ENCODE measurements at places on chromosomes 5 and 9.

DNA sequence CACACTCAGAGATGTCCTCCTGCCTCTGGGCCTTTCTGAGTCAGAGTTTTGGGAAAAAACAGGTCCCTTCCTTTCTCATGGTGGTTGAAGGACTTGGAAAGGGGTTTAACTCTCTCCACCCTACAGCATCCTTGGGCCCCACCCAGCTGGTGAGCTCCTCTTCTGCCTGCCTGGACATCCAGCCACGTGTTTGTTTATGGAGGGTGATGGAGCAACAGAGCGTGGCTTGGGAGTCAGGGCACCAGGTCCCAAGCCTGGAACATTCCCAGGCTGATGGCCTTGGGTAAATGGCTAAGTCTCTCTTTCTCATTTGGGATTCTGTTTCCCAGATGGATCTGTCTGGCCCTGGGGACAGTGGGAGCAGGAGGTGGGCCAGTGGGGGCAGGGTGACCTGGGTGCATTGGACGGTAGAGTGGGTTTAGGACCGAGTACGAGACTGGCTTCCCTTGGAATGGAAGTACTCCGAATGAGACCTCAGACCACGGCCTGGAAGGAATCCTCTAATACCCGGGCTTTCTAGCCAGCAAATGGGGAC lies 141.1 kb upstream of the IRX2 start:
- no peak for DNase-seq

GRCh38 chr5:17763301-17763700 lies 129.0 kb downstream of the TAF11L14 start:
- no peak for DNase-seq

- DNase-seq: no peak
Observed at GRCh38 chr5:139861021-139861888, 65.6 kb downstream of the PSD2 start.

DNA sequence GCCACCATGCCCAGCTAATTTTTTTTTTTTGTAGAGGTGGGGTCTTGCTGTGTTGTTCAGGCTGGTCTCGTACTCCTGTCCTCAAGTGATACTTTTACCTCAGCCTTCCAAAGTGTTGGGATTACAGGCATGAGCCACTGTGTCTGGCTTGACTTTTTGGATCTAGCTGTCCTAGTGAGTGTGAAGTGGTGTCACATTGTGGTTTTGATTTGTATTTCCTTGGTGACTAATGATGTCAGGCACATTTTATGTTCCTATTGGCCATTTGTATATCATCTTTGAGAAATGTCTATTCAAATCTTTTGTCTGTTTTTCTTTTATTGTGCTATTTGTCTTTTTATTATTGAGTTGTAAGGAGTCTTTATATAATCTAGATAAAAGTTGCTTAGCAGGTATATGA lies 53.5 kb upstream of the MCCC2 start:
- no peak for DNase-seq

DNA sequence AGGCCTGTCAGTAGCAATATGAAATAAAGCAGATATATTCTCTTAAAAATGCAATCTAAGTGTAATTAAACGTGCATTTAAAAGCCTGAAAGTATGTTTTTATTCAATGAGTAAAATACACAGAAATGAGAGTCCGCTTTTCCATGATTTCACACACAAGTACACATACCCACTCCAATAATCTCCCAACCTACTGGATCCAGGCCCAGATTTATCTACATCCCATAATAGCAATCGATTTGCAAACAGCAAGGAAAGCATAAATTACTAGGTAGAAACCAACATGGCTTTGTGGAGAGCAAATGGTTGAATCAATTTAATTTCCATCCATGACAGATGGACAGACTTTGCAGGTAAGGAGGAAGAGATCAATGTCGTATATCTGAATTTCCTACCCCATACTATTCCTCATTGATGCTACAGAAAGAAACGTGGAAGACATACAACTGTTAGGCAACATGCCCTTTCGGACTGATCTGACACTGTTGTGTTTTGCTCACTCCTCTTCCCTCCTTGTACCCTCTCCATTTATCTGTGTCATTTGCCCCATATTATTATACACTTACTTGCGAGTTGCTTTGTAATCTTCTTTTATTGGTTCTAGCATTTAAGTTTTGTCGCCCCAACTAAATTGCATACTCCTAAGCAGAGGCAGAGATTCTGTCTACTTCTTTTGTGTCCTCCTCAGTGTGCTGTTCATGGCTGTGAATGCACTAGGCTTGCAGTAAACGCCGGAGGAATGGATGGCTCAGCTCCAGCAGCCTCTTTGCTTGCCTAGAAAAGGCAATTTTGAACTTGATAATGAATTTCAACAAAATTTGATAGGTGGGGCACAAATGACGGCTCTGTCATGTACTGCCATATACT lies 133.6 kb downstream of the NFIB start:
- DNase-seq: no peak

DNA sequence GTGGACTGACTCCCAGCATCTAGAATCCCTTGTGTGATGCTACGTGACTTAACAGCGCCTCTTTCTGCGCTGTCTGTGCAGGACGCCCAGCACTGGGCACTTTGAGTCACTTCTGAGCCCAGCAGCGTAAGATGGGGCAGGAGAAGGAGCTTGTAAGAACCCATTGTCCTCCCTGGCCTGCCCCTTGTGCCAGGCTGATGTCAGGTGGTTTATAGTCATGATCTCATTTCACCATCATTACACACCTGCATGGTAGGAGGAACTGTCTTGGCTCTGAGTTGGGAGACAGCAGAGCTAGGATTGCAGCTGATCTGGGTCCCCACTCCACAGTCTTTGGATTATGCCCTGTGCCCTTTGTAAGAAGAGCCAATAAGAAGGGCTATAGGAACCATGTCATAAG lies 12.2 kb downstream of the ERGIC1 start:
- no peak for DNase-seq

DNA sequence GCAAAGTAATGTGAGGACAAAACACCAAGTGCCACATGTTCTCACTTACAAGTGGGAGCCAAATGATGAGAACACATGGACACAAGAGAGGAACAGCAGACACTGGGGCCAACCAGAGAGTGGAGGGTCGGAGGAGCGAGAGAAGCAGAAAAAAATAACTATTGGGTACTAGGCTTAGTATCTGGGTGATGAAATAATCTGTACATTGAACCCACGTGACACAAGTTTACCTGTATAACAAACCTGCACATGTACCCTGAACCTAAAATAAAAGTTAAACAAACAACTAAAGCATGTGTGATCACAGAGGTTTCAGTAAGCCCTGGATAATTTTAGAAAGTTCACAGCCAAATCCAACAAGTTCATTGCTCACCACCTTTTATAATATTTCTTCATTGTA lies 160.1 kb downstream of the TENT4A start:
- DNase-seq: no peak

DNA sequence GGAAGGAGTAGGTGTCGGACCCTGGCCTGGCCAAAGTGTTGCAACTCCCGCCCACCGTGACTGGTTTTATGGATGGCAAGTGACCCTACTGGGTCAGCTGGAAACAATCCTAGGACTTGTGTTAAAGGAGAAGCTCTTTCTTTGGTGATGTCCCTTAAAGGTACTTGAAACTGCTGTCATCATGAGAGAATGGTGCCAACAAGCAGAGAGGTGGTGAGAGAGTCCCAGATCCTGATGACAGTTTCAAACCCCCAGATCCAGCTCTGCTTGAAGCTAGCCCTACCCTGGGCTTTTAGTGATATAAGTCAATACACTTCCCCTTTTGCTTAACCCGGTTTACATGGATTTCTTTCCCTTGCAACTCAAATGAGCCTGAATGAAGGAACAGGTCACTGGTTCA lies 72.5 kb upstream of the UBTD2 start:
- DNase-seq: no peak

DNA sequence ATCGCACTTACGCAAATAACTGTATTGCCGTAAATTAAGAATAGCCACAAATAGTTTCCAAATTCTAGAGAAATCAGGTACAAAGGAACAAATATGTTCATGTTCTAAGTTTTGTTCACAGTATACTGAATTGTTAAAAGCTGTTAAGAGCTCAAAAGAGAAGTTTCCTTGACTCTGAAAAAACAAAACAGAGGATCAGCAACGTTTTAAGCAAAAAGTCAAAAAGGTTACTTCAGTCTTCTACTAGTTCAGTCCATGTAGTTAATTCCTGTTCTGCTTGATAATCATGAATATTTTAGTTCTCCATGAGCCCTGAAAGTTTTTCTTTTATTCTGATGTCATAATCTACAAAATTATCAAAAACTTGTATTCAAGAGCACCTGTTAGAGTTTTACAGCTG lies 128.6 kb upstream of the MAST4 start:
- DNase-seq: no peak

DNA sequence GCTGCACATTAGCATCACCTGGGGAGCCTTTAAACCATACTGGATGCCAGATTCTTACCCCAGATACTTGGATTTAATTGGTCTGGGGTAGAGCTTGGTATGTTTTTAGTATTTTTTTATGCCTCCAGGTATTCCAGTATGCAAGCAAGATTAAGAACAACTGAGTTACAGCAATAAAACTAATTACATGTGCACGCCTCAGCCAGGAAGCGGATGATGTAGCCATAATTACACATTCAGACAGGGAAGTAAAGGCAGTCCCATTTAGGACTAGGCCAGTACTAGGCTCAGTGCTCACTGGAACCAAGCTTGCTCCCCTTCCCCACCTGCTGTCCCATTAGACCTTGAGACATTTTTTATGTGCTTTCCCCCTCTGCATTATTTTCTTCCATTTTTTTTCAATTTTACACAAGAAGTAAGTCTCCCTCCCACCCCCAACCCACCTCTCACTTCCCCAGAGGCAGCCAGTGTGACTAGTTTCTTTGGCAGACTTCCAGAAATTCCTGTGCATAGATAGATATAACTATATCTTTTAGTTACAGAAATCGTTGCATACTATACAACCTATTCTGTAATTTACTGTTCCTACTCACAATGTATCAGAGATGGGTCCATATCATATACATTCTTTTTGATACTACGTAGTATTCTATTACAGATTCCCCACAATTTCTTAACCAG lies 7.1 kb upstream of the GNAQ start:
- no peak for DNase-seq

- no peak for DNase-seq
Observed at GRCh38 chr9:93105620-93106019, 9.6 kb downstream of the CARD19 start.

GRCh38 chr9:93031629-93032430 lies 26.7 kb upstream of the SUSD3 start:
- DNase-seq: no peak

DNA sequence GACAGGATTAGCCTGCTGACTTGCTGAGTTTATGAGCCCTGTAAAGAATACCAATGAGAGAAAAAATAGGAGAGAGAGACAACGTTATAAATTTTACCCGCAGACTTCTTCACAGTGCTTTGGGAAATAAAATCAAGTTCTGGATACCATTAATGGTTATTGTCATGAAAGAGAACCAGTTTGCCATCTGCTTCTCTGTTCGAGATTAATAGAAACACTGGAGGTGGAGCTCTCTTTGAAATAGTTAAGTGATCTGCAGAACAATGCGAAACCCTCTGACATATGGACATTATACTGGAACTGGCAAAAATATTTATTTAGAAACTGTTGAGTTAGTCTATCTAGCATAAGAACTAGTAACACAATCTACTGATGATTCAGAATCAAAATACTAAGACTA lies 500.7 kb downstream of the CDH12 start:
- no peak for DNase-seq

GRCh38 chr5:112586596-112587062 lies 151.1 kb upstream of the APC start:
- DNase-seq: no peak

DNA sequence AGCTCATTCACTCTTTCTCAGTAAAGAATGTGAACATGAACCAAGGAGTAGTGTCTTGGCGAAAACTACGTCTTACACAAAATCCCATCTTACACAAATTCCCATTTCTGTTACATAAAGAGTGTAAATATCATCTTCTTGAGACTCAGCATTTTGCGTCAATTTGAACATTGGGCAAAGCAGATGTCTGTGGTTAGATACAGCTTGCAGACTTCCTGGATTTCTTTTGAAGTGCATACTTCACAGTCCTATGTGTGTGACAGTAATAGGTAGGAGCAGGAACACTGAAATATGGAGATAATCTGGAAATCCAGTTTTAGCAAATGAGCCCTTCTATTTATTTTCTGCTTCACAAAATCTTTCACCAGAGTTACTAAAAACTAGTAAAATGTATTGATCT lies 58.8 kb downstream of the C6 start:
- DNase-seq: no peak

- no peak for DNase-seq
Observed at GRCh38 chr5:43231977-43232376, 40.0 kb downstream of the NIM1K start.

GRCh38 chr5:35171078-35171477 lies 59.2 kb downstream of the PRLR start:
- no peak for DNase-seq

- no peak for DNase-seq
Observed at GRCh38 chr9:21679432-21679831, 123.0 kb upstream of the MTAP start.

DNA sequence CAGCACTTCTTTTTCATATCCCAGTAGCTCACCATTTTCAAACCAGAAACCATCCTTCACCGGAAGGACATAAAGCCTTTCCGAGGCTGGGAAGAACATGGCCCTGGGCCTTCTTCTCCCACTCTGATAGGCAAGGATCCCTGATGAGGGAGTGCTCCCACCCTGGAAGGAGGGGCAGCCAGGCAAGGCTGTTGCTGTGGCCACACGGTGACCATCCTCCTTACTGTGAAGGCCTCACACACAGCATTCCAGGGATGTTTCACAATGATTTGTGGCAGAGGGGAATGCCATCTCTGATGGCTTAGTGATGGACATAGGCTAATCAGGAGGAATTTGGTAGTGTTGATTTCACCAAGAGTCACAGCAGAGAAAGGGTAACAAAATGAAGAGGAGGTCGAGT lies 130.7 kb downstream of the ADAMTS12 start:
- no peak for DNase-seq

DNA sequence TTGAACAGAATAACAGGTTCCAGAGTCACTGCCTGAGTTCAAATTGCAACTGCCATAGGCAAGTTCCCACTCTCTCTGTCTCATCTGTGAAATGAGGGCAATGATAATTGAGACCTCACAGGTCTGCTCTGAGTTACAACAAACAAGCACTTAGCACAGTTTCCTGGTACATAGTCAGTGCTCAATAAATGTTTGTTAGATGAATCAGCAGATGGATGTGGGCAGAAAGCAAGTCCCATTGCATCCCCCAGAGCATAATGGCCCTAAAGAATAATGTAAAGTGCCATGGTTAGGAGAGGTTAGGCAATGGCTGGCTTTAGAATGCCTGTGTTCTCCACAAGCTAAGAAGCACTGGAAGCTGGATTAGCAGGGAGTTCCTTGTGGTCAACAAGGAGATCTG lies 136.5 kb upstream of the LARP1 start:
- no peak for DNase-seq

- no peak for DNase-seq
Observed at GRCh38 chr9:109072821-109073435, 46.8 kb downstream of the TMEM245 start.

GRCh38 chr9:113996531-113997001 lies 81.5 kb downstream of the AMBP start:
- no peak for DNase-seq

DNA sequence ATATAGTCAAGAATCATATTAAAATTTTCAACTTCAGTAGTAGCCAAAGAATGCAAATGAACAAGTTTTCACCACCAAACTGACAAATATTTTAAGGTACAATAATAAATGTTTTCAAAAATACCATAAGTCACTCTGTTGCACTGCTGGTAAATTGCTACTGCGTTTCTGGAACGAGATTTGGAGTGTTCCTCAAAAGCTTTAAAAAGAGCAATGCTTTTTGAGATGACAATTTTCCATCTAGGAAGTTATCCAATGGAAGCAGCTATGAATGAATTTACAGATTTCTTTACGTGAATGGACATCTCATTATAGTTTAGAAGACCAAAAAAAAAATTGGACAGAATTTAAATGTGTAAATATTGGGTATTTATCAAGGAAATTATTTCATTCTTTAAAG lies 173.2 kb upstream of the OR13F1 start:
- DNase-seq: no peak

All from activated CD4-positive, CD25-positive, alpha-beta regulatory T cell (primary cell).